ENCODE measurements at places on chromosomes 4 and X.

DNA sequence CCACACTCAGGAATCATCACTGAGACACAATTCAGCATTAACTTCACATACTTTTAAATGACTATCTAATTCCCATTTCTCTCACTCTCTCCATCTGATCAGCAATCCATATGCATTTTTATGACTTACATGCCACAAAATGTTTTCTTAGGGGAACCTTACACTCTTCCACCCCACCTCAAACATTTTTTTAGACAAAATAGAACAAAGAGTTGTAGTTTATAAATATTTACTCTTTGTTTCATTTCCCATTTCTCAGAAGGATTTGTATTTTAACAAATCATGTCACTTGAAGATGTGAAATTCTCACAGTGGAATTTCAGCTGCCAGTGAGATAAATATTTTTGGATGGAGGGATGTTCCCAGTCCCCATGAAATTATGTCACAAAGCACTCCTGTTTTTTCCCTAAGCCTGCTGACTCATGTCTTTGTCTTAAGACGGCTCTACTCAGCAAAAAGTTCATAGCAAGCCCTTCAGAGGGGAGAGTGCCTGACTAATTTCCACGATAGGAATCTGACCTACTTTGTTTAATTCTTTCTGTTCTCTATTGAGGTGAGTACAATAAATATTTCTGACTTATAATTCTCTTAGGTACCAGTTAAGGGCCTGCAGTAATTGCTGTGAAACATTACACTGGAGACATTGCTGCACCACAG is 257.7 kb downstream of the THOC2 start:
- DNase-seq = no peak

DNA sequence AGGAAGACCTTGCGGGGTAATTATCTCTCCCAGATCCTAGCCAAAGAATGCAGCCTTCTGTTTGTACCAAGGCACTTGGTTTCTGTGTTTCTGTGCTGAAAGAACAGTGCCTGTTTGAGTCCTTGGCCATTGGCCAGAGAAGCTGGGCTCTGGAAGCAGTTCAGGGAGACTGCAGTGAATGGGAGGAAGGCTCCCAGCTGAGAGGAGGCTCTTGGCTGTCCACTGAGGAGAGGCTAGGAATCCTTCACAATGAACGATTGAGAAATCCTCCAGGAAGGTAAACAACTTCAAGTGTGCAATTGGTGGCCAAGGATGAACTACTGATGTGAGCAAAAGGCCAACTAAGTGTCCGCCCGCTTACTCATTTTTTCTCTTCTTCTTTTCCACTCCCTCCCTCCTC is 61.3 kb downstream of the HS3ST1 start:
- DNase-seq = no peak

DNA sequence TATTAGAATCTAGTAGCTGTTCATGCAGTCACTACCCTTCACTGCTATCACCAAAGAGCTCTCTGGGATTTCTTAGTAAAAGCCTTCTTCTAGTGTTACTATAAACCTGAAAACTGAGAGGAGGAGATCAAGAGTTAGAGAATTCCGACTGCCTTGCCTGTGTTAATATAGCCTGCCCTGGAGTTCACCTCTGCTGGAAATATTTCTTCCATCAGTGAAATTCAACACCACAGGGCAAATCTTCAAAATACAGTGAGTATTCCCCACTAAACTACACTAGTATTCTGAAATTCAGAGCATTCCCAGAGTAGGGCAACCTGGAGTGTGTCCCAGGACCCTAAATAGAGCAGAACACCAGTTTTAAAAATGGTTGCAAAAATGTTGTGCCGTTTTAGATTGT is 301.1 kb downstream of the ARHGAP24 start:
- DNase-seq = no peak

DNA sequence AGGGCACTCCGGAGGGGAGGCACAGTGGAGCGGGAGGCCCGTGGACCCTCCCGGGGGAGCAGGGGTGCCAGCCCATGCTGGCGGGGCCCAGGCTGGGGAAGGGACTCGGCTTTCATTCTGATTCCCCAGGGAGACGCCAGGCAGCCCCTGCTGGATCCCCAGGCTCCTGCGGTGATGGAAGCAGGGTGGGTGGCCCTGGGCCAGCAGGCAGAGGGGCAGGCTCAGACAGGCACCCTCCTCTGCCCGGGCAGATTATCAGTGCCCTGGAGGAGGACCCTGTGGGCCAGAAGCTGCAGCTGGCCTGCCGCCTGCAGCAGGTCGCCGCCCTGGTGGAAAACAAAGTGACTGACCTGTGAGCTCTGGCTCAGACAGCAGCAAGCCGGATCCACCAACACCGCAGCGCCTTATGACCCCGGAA is 2.1 kb upstream of the SRPK3 start:
- DNase-seq = no peak

- DNase-seq = no peak
Observed at GRCh38 chr4:128861856-128862518, 52.5 kb downstream of the JADE1 start.

- DNase-seq = no peak
Observed at GRCh38 chr4:184641022-184641421, 8.2 kb downstream of the CASP3 start.

- DNase-seq = no peak
Observed at GRCh38 chrX:136275553-136275952, 24.4 kb upstream of the MAP7D3 start.

DNA sequence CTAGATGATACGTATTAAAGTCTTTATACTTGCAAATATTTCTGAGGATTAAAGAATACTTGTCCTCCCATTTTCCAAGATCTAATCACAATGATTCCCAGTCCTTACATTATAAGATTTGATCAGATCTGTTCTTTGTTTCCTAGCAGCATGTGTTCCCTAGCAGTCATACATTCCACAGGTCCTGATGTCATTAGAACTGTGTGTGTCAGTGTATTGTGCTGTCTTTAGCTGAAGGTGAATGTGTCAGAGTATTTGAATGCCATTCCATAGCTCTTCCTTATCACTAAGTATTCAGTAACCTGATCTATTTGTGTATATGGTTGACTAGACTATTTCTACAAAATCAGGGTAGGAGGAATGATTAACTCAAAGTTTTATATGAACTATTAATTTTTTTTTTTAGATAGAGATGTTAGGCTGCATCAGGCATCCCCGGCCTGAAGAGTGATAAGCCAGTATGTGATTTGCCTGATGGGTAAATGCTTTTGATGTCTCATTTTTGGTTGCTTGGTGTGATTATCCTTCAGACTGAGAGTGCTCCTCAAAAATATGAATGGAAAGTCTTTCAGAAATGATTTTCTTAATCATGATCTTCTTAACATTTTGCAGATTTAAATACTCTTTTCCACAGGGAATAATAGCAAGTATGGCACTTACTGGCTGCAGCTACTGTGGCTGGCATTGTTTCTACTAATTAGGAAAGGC is 4.4 kb downstream of the ADGRL3 start:
- no peak for DNase-seq

DNA sequence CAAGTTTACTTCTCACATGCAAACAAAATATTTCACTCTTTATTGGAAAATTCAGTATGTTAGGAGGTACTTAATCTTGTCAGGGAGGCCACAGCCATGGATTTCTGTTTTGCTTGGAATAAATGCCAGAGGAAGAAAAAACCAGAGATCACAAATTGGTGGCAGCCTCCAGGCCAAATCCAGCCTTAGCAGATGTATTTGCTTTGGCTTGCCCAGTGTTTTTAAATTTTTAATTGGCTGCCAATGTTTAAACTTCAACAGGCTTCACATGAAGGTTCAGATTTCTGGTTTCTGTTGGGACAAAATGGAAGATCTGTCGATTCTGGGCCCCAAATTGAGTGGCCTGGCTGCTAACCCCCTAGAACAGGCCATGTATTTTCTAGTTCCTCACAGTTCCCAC is 19.2 kb downstream of the YY2 start:
- DNase-seq = no peak

DNA sequence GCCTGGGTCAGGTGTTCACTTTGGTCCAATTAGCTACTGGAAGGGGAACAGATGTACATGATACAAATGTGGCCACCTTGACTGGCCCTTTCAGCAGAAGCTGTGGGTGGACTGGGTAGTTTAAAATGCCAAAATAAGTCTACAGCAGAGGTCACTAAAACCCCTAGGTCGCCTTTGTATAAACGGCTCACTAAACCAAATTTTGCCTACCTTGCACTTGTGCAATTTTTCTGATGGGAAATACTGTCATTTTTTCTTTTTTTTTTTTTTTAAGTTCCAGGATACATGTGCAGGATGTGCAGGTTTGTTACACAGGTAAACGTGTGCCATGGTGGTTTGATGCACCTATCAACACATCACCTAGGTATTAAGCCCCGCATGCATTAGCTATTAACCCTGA is 109.8 kb downstream of the EGF start:
- DNase-seq = no peak

- DNase-seq = no peak
Observed at GRCh38 chrX:109774706-109775105, 41.6 kb upstream of the ACSL4 start.
